ENCODE measurements at places on chromosomes 13 and 19.
A peak's percentile ranks its signal among the peaks of the same experiment; 100 is the strongest.

GRCh38 chr13:27065582-27065981 is 106.0 kb downstream of the USP12 start:
- DNase-seq = no peak

DNA sequence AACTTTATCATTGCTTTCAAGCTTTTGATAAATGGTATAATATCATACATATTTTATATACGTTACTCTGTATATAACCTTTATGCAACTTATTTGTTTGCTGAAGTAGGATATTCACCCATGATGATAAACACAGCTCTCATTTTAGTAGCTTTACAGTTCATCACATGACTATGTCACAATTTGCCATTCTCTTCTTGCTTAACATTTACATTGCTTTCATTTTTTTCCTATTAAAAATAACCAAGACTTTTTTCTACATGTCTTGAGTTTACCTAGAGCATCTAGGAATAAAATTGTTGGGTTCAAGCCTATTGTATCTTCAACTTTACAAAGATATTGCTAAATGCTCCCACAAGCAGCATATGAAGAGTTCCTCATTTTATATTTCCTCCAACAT is 54.0 kb downstream of the KCNRG start:
- no peak for DNase-seq

- no peak for DNase-seq
Observed at GRCh38 chr19:7213628-7214323, 80.4 kb downstream of the INSR start.

- peak; percentile 50 for DNase-seq
Observed at GRCh38 chr13:84038001-84038400, 155.7 kb upstream of the SLITRK1 start.

- no peak for DNase-seq
Observed at GRCh38 chr19:45821103-45821521, 6.0 kb upstream of the RSPH6A start.

DNA sequence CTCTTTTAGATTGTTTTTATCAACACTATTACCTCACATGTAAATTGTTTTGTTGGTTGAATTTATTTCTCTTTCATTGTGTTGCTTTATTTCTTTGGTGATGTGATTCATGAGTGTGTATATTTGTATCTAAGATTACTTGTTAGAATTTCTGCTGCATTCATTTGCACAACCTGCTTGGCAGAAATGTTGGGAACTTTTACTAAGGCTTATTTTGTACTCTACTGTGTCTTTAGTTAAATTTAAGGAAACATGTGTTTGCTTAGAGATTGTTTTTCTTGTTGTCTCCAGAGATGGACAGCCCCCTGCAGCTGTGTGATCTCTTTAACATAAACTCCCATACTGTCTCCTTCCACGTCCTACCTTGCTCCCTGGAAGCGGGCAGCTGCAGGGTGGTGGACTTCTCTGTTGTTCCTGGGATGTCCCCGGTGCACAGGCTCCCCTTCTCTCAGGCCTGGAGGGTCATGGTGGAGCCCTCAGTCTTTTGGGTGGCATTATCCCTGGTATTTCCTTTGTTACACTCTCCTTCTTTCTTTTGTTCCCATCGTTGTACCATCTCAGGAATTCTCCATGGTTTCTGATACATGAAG is 212.0 kb upstream of the SPRY2 start:
- DNase-seq = no peak

DNA sequence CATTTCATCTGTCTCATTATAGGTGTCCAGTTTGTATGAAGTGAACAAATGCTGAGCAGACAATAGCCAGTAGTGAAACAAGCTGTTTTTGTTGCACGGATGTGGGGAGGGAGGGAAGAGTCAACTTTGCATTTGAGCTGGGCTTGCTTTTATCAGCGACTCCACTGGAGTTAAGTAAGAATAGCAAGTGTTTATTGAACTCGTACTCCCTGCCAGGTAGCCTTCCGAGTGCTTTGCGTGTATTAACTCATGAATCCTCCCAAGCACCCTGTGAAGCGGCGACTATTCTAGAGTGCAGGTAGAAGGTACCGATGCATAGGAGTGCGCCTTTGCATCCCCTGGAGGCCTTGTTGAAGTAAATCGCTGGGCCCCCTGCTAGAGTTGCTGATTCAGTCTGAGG is 4.7 kb upstream of the ZNF444 start:
- no peak for DNase-seq

DNA sequence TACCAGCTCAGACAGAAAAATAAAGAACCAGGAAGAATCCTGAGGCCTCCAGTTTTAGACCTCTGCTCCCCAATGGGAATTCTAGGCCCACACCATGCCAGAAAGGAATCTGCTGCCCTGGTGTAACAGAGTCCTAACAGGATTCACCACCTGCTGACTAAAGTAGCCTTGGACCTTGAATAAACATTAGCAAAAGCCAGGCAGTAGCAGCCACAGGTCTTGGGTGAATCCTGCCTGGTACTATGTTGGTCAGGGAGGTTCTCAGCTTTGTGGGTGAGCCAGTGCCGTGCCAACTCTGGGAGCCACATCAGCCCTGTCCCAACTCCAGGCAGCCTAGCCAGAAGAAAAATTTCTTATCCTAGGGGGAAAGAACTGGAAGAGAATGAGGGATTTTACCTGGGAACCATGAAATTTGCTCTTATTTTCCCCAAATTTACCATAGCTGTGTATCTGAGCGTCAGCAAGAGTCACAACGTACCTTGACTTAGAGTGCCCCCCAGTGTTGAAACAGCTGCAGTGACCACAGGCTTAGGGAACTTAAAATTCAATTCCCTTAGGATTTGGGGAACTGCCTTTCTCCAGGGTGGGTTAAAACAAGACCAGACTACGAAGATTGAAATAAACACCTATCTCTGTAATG is 1895.6 kb upstream of the PRR20A start:
- no peak for DNase-seq

GRCh38 chr13:93603043-93603442 is 376.4 kb downstream of the GPC6 start:
- no peak for DNase-seq

- DNase-seq = no peak
Observed at GRCh38 chr13:95533545-95534160, 18.9 kb upstream of the CLDN10 start.
